AG09309 (cell line): ENCODE measurements at places on chromosomes 4 and X.

DNA sequence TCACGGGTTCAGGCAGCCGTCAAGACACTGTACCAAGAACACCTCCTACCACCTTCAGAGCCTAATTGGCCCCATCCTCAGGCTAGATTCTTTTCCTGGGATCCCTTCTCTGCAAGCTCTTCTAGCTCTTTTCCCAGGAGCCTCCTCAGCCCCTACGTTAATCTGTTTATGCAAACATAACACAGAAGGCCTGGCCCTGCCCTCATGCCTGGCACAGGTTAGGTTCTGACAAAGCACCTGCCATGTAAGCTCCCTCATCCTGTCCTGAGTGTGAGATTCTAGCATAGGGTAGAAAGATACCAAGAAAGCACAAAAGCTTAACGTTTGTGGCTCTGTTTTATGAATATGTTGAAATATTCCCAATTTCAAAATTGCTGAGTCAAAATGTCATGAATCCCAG lies 93.6 kb downstream of the IRF2 start:
- no peak for DNase-seq

GRCh38 chr4:153643406-153644383 lies 40.4 kb upstream of the TLR2 start:
- no peak for DNase-seq

DNA sequence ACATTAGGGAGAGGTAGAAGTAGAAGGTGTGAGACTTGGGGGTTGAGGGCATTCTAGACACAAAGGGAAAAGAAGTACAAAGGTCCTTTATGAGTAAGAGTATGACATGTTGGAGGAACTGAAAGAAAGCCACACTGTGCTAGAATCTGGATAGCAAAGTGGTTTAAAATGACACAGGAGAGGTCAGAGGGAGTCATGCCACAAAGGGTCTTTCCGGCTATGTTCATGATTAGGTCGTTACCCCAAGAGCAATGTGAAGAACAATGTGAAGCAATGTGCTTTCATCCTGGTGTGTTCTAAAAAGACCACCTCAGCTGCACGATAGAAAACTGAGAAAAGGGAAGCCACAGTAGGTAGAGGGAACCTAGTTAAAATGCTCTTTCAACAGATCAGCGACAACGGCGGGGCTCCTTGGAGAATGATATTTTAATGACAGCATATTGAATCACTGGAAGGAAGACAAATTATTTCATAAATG lies 29.2 kb downstream of the SMIM14 start:
- DNase-seq: no peak

DNA sequence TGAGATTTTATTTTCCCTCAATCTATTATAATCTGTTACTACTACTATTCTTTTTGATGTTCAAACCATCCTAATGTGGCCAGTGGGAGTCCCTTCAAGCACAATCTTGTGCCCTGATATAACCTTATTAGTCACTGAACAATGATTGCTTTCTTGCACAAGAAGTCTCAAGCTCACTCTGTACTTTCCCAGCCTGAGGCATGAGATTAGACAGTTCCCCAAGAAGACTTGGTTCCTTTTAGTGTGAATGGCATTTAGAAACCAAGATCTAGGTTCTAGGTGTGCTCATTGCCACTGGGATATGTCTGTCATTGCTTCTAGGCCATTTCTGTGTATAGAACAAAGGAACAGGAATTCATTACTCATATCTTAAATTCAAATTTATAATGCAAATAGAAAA lies 28.0 kb upstream of the RBM41 start:
- DNase-seq: no peak

DNA sequence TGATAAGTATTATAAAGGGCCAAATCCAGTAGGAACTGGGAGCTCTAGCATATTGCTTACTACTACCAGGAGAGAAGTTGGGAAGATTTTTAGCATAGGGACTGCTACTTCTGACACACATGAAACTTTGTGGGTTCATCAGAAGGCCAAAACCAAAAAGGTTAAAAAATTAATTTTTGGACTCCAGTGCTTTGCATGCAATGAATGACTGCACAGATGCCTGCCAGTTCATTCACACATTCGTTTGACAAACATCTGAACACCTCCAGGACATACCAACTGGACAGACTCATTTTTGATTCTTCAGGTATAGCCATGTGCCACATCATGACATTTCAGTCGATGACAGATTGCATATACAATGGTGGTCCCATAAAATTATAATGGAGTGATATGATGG lies 79.8 kb downstream of the MID1IP1 start:
- no peak for DNase-seq
